ENCODE measurements at places on chromosomes 6 and 20.

DNA sequence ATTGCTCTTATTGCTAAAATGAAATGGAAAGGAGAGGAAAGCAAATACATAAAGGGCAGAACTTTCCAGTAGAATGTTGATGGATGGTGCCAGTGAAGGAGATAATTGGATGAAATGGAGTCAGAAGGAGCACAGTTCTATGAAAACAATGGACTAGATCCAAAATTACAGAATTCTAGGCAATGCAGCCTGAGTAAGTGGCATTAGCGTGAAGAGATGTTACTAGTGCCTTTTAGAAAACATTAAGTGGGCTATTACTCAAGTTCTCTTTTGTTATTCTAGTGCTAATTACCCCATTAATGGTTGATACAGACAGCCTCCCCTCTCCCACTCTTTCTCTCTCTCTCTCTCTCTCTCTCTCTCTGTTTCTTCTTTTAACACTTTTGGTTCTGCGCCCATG lies 209.5 kb upstream of the RGS17 start:
- no peaks in the 10 kb centered on the region for H3K4me1 ChIP-seq
- DNase-seq, result no peak
- H3K4me3 ChIP-seq, result no peak overlapping the region

DNA sequence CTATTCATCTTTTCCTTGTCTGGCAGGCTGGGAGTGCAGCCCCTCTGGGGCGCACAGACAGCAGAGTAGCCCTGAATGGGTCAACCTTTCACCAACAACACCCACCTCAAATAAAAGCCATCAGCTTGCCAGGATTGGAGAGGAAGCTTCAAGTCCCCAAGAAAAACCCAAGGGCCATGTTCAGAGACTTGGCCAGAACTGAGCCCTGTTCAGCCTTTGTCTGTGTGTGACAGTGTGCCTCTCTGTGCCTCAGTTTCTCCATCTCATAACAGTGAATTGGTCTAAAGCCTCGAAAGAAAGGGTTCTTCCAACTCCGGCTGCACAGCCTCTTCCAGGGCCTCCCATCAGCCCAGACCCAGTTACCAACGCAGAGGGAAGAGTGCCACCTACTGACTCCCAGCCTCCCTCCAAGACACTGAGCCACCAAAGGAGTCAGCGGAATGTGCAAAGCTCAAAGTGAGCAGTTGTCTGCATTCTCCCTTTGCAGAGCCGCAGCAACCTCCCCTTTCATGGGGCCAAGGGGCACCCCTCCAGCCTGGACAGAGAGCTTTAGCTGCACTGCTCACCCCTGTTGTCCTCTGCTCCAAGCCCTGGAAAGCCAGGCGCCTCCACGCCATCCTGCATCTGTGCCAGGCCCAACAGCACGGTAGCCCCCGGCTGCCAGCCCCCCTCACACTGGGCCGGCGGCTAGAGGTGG lies 82.7 kb upstream of the TOP1 start:
- no peak for DNase-seq
- H3K36me3 ChIP-seq, result no peaks in the 10 kb centered on the region
- H3K27me3 ChIP-seq, result no peaks in the 10 kb centered on the region

DNA sequence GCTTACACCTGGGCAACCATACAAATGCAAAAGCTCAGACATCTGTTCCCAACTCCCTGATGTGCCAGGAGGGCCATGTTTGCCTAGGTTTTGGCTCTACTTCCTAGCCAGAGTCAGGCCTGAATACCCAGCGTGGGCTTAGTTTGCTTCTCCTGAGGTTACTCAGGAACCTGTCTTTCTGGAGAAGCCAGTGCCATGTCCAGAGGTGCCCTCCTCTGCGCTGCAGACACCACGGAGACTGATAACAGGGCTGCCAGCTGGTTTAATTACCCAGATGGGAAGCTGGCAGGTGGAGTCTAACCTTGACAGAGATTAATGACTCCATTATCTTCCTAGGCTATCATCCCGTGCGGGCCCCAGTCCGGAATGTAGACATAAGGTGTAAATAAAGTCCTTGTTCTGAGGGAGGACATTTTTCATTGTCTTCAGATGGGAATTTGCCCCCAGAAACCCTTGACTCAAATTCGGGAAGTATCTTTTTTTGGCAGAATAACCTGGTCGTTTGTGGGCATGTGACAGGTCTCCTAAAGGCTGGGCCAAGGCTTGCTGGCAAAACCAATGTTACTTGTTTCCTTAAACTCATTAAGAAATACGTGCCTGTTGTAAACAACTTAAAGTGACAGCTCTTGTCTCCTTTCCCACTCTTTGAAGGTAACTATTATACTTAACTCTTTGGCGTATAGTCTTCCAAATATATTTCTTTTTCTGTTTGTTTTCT lies 29.2 kb upstream of the ZNFX1 start:
- H3K27ac ChIP-seq, result no peak overlapping the region
- H3K4me1 ChIP-seq, result peaks cover 13% of the 10 kb centered on the region
- H3K36me3 ChIP-seq, result no peaks in the 10 kb centered on the region
- H3K27me3 ChIP-seq, result peaks cover 3% of the 10 kb centered on the region
- no peak overlapping the region for H3K4me3 ChIP-seq

DNA sequence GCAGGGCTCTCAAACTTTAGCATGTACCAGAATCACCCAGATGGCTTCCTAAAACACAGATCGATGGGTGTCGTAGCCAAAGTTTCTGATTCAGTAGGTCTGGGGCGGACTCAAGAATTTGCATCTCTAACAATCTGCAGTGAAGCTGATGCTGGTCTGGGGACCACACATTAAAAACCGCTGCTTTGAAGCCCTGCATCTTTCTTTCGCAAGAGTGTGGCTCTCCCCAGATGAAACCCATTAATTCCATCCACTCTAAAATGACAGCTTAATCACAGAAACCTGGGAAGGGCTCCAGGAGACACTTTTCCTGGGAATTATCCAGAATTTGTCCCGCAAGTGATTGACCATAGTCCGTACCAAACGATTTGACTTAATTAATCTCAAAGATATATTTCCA lies 319.8 kb upstream of the PLCB4 start:
- no peaks in the 10 kb centered on the region for H3K36me3 ChIP-seq
- H3K27ac ChIP-seq, result no peak overlapping the region
- no peaks in the 10 kb centered on the region for H3K27me3 ChIP-seq
- DNase-seq, result no peak
- no peak overlapping the region for H3K4me3 ChIP-seq

- no peak for DNase-seq
- H3K4me1 ChIP-seq, result peaks cover 18% of the 10 kb centered on the region
- no peaks in the 10 kb centered on the region for H3K27me3 ChIP-seq
- H3K4me3 ChIP-seq, result no peak overlapping the region
These were observed 132.4 kb downstream of the SOBP start for GRCh38 chr6:107622269-107622668.

- no peaks in the 10 kb centered on the region for H3K27me3 ChIP-seq
- H3K27ac ChIP-seq, result peak overlapping the region; percentile 91
- H3K36me3 ChIP-seq, result no peaks in the 10 kb centered on the region
- peaks cover 12% of the 10 kb centered on the region for H3K4me1 ChIP-seq
- no peak for DNase-seq
These were observed 723 bp downstream of the AKIRIN2 start for GRCh38 chr6:87701344-87701675.

DNA sequence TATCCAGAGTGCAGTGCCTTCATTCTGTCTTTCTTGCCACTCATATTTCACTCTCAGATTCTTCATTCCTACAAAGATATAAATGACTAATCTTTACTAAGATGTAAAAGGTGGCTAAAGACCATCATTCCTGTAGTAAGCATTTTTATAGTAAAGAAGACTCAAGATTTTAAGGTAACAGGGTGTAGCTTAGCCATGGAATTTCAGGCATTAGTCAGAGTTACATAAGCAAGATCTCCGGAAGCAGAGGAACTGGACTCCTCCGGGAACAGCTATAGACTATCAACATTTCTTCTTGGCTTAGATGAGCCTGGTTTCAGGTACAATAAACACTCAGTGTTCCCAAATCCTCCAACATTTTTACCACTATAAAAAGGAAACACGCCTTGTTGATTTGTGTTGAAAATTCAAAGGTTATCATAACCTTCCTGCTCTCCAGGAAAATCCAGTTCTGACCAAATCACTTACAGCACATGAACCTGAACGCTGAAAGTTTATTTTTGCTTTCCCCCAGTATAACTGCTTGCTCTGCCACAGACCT lies 23.7 kb downstream of the SERPINB1 start:
- H3K27ac ChIP-seq, result no peak overlapping the region
- H3K4me3 ChIP-seq, result no peak overlapping the region
- H3K27me3 ChIP-seq, result no peaks in the 10 kb centered on the region
- H3K36me3 ChIP-seq, result no peaks in the 10 kb centered on the region
- no peak for DNase-seq

DNA sequence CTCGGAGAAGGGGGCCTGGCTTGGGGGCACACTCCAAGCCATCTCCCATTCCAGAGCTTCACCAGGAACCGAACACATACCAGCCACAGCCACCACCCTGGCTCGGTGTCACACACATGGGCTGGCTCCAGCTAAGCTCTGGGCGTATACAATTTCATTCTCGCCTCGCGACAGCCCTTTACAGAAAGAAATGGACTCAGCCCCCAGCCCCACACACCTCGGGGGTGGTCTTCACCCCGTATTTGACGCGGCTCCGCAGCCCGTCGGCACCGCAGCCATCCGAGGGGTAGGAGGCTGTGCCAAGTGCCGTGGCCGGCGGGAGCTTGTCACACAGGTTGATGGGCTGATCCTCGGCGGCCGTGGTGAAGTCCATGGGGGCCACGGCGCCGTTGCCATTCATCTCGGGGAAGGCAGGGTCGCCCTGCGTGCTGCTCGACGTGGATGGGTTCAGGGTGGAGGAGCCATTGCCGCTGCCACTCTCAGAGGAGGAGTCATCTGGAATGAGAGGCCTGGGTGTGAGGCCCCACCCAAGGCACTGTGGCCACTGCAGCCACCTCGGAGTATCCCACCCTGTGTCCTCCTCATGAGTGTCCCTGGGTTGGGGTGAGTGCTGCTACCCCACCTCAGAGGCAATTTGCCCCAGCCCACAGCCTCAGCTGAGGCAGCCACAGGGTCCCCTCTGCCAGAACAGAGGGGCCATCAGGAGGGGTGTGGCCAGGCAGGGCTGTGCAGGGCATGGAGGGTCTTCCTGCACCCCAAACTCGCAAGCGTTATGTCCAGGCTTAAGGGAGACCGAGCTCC lies 98.0 kb downstream of the ASXL1 start:
- no peak for DNase-seq
- peaks cover 10% of the 10 kb centered on the region for H3K36me3 ChIP-seq
- H3K4me3 ChIP-seq, result no peak overlapping the region

DNA sequence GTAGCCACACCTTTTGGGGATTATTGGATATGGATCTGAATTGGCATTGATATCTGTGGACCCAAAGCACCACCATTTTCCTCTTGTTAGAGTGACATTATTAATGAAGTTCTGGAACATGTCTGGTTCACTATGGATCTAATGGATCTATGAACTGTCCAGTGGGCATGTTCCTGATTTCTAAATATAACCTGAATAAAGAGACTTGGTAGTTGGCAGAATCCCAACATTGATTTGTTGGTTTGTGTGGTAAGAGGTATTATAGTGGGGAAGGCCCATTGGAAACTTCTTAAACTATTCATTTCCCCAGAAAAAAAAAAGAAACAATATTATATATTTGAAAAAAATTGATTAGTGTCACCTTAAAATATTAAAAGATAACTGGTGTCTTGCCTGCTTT lies 312.6 kb downstream of the HTR1B start:
- H3K4me3 ChIP-seq, result no peak overlapping the region
- no peak overlapping the region for H3K27ac ChIP-seq
- no peaks in the 10 kb centered on the region for H3K27me3 ChIP-seq

DNA sequence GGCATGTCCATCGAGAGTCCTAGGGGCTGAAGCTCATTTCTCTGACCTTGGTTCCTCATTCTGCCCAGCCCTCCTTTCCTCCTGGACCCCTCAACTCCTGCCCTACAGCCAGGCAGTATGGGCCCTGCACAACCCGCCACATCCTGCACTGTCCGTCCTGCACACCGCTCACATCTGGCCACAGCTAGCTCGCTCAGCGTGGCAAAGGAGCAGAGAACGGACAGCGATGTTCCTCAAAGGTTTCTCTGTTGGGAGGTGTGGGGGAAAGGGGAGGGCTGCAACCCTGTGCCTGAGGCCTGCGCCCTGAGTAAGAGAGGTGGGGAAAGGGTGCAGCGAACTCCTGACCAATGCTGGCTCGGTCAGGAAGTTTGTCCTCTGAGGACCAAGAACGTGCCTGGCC lies 90.1 kb downstream of the PXDC1 start:
- H3K36me3 ChIP-seq, result no peaks in the 10 kb centered on the region
- H3K27me3 ChIP-seq, result no peaks in the 10 kb centered on the region
- H3K27ac ChIP-seq, result no peak overlapping the region

GRCh38 chr20:18258126-18258860 lies 30.0 kb upstream of the ZNF133 start:
- no peak for DNase-seq
- H3K27me3 ChIP-seq, result no peaks in the 10 kb centered on the region
- H3K36me3 ChIP-seq, result no peaks in the 10 kb centered on the region
- no peak overlapping the region for H3K27ac ChIP-seq
- H3K4me1 ChIP-seq, result no peaks in the 10 kb centered on the region

GRCh38 chr20:36700438-36700837 lies 45.5 kb downstream of the NDRG3 start:
- DNase-seq, result no peak
- no peak overlapping the region for H3K4me3 ChIP-seq
- no peaks in the 10 kb centered on the region for H3K27me3 ChIP-seq
- H3K27ac ChIP-seq, result no peak overlapping the region

DNA sequence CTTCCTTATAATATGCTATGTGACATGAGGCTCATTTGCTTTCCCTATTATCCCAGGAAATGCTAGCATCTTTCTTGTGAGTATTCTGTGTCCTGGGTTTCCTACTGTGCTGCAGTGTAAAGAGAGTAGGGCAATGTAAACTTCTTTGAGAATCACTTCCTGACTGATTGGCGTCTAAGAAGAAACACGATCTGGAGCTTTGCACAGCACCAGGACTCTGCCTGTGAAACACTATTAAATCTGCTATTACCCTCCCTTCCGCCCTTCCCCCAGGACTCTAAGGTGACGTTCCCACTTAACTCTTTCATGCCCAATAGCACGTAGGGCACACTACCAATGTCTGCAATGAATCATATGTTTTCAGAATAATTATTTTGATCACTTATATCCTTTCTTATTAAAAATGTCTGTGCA lies 607.3 kb upstream of the CITED2 start:
- no peak overlapping the region for H3K27ac ChIP-seq
- H3K4me1 ChIP-seq, result no peaks in the 10 kb centered on the region
- H3K4me3 ChIP-seq, result no peak overlapping the region
- no peak for DNase-seq
- H3K27me3 ChIP-seq, result no peaks in the 10 kb centered on the region

Measured in CD8-positive, alpha-beta memory T cell (primary cell).